ENCODE measurements at places on chromosomes 3 and 15. TPM values are rescaled to one million over a fixed set of nuclear protein-coding genes. Genes with fewer than 3 reads are reported as not detected.
A peak's percentile ranks its signal among the peaks of the same experiment; 100 is the strongest.

DNA sequence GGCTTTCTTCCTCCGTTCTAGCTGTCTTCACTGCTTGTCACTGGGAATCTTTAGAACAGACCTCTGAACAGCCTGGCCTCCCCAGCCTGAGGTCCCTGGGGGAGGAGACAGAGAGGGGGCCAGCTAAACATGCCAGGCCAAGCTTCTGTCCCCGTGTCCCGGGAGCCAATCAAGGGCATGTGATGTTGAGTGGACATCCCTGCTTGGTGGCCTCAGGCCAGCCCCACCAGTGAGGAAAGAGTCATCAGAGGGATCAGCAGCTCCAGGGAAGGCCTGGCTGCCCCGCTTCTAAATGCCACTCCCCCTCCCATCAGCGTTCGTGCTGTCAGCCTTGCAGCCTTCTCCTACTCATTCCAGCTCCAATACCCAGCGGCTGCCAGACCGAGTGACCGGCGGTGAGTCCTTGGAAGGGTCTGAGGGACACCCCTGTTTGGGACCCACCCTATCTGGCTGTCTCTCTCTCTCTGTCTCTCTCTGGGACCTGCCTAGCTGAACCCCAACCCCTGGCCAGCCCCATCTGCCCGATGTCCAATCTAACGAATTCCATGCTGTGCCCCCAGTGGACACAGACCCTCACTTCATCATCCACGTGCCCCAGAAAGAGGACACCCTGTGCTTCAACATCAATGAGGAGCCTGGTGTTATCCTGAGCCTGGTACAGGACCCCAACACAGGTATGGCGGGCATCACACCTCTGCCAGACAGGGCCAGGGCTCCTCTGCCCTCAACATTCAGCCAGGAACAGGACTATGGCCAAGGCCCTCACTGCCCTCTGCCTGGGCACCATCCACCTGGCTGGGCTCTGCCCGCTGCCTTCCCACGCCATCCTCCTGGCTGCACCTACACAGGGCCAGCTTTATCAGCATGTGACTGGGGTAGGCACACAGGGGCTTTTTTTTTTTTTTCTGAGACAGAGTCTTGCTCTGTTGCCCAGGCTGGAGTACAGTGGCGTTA, 6.6 kb upstream of the ITIH3 start:
- DNase-seq = no peak

DNA sequence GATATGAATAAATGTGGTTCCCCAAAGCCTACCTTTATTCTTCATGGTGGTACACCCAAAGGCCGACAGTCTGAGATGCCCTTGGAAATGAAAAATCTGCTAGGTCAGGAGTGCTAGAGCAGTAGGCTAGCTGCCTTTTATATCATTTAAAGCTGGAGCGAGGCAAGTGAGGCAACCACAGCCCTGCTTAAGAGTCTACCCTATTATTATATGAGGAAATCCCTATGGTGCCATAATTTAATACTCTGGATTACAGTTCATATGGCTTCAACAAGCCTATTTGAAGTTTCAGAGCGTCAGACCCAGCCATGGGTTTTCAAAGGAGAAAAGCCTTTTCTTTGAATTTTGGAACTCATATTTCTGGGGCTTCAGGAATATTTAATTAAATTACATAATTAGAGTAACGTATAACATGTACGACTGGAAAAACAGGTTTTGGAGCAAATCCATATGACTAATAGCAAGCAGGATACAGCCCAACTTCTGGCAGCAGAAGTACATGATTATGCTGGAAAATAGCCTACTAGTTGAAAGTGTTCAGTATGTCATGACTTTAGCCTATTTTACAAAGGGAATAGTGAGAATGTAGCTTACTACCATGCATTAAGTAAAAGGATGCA, 18.0 kb upstream of the SLTM start:
- peak; percentile 81 for DNase-seq

- DNase-seq = peak; percentile 65
Observed at GRCh38 chr3:184284696-184285095, 8.9 kb downstream of the ECE2 start.

DNA sequence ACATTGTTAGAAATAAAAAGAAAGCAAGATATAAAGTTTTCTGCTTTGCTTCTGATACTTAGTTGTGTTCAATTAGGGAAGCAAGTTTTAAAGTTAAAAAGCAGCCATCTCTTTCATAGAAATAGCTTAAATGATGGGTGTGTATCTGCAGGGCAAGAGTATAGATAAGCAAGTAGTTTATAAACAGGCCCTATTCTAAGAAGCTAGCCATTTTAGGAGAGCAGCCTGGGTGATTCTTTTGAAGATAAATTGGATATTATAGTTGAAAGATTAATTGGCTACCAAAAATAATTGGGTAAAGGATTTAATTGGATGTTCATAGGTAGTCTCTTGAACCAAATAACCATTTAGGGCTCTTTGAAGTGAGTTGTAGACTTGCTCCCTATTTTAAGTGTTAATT, 5.6 kb downstream of the EIF3J start:
- no peak for DNase-seq

DNA sequence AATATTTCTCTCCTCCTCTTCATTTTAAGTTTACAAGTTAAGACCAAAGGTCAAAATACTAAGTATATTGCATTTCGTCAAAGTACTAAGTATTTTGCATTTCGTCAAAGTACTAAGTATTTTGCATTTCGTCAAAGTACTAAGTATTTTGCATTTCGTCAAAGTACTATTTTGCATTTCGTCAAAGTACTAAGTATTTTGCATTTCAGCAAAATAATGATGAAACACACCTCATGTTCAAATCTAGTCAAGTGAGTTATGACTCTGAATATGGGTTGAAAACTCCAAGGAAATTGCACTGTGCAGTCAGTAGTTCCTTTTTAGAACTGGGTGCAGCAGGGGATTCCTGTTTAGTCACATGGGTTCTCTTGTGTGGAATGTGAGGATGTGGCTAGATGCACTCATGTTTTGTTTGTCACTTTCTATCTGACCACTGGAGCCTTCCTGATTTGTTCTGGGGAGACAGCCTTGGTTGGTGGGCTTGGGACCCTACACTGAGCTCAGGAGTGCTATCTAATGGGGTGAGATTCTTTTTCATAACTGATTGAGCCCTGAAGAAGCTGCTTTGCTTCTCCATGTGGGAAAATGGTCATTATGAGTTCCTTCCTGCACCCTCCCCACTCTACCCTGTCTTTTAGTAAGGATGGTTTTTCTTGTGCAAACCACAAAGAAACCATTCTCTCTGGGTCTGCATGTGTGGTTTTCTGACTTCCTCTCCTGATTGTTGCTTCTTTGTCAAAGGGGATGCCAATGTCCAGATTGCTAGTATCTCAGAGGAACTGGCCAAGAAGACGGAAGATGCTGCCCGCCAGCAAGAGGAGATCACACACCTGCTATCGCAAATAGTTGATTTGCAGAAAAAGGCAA, 73.4 kb downstream of the CCK start:
- DNase-seq = no peak

DNA sequence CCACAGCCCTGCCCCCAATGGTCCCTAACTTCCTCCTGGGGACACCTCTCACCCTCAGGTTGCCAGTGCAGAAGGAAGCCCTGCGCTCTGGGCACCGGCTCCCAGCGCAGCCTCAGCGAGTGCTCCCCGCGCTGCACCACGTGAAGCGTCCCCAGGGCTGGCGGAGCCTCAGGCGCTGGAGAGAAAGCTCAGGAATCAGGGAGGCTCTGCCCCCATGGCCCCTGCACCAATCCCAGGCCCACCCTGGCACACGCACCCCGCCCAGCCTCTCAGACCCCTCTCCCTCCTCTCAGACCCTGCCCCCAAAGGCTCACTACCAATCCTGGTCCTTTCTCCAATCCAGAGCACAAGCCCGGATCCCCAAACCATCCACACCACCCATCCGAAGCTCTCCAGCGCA, 6.9 kb downstream of the COL7A1 start:
- no peak for DNase-seq

DNA sequence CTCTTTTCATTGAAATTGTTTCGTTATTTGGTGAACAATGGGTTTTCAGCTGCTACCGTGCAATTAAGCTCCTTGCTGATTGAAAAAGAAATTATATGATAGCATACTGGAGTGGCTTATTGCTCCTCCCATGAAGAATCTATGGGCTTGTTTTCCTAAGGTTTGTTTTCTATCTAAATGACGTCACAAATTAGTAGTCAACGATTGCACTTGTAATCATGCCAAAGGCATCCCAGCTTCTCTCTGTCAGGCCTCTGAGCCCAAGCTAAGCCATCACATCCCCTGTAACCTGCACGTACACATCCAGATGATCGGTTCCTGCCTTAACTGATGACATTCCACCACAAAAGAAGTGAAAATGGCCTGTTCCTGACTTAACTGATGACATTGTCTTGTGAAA, 388.0 kb upstream of the LMCD1 start:
- DNase-seq = no peak

GRCh38 chr15:39920510-39921273, 626 bp upstream of the GPR176 start:
- peak; percentile 83 for DNase-seq

- peak; percentile 88 for DNase-seq
Observed at GRCh38 chr15:69414701-69415167, 585 bp downstream of the KIF23 start.

- DNase-seq = no peak
Observed at GRCh38 chr3:16536996-16537395, 23.5 kb upstream of the RFTN1 start.

GRCh38 chr3:129966876-129967275, 7.6 kb upstream of the TRH start:
- DNase-seq = no peak

- no peak for DNase-seq
Observed at GRCh38 chr3:31242026-31242960, 290.4 kb upstream of the STT3B start.

DNA sequence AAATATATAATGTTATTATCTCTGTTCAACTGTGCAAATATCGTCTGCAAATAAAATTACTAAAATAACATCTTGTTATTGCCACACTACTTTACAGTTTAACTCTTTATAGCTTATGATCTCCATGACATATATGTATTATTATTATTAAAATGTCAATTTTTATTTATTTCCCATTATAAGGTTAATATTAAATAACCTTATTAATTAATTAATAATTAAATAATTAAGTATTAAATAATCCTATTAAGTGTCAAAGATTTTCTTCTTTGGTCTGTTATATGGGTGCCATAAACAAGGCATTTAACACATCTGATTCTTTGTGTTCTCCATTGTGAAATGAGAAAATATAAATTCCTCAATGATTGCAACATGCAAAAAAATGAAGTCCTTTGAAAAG, 10.0 kb downstream of the BCHE start:
- no peak for DNase-seq

- no peak for DNase-seq
Observed at GRCh38 chr3:168988853-168989252, 674.7 kb downstream of the MECOM start.

DNA sequence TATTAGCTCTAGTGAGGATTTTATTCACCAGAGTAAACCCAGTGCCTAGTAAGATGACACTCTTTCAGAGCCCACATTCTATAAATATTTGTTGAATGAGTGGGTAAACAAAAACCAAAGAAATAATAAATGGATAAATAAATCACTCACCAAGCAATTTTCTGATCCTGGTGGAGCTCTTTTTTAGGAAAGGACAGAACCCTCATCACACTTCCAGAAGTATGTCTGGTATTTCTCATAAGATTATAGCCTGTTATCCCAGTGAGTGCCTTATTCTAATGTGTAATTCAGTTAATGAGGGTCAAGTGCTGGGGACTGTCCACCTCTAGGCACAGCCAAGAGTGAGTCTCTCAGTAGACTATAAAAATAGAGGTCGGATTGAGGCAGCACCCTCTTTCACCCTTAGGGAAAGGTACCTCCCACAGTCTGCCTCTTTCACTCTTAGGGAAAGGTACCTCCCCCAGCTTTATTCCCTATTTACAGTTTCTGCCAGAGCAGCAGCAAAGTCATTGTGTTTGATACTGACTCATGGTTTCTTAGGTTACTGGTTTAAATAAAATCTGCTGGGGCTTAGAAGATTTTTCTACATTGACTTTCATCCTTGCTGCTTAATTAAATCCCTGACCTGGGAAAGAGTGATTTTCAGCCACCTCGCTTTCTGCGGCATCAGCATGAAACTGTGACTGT, 145.0 kb downstream of the STAC start:
- peak; percentile 59 for DNase-seq

DNA sequence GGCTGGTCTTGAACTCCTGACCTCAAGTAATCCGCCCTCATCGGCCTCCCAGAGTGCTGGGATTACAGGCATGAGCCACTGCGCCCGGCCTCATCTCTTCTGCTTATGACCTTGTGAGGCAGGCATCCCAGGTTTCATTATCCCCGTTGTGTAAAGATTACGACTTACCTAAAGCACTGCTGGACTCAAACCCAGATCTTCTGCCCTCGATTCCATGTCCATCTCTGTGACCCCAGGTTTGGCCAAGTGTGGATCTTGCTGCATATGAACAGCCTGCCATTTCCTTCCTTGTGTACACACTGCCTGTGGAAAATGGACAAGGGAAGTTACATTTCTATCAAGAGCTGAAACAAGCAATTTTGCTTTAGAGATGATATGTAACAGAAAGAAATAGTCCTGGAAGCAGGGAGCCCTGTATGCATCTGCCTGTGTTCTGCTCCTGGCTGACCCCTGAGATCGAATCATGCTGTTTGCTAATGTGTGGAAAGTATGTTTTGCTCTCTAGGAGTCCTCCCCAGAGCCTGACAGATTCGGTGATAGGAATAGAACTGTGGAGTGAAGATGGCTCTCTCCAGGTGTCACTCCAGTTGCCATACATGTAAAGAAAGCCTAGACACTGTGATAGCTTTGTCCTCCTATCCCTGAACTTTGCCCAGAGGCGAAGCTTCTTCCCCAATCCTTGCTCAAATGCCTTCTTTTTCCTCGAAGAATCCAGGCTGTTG, 11.8 kb upstream of the LIPC start:
- DNase-seq = no peak

DNA sequence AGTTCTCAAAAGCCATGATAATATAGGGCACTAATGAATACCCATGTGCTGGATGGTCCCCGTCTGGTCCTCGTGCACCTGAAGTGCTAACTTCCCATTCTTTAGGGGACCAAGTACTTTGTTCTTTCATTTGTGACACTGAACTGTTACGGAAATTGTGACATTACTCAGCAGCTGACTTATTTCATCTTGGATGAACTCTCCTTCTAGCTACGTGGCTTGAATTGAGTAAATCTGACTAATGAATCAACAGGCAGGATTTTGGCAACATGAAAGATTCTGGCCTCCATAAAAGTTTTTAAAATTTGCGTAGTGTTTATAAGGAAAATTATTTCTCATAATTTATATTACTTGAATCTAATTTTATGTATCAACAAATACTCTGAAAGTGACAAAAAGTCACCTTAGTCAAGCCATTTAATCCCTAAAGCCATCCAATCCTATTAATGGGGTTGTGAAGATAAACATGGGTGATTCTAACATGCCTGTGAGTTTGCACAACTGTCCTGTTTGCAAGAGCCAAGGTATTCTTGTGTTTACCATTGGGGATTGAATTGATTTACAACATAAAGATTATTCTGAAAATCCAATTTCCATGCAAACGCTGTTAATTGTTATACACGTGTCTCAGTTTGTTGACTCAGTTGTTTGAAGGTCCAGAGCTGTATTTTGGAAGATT, 119.9 kb downstream of the AGBL1 start:
- no peak for DNase-seq

Gene SERPINI1
- total RNA-seq = 11.6 TPM

Gene COL8A1
- total RNA-seq = 364 TPM

Gene LRRC34
- 22.4 TPM for total RNA-seq

Gene GANC
- total RNA-seq = 43.3 TPM

Gene SPINK8
- not detected for total RNA-seq

Gene IQCF5
- 18.3 TPM for total RNA-seq

Gene CYP8B1
- 2.6 TPM for total RNA-seq

Gene IL17RE
- 0.72 TPM for total RNA-seq

Gene TMEM45A
- 178 TPM for total RNA-seq

Gene ALDH1A3
- 2.2 TPM for total RNA-seq

Gene PRKCD
- 1.7 TPM for total RNA-seq

Gene ACTRT3
- 2.6 TPM for total RNA-seq

Gene EAF2
- 14.2 TPM for total RNA-seq

Gene ROBO1
- total RNA-seq = 27.9 TPM

Gene TMED3
- total RNA-seq = 67.4 TPM

Measured in umbilical cord (tissue), 2 donors.